Myometrial cell (primary cell): ENCODE measurements at places on chromosomes 6 and 20. TPM values are rescaled to one million over a fixed set of nuclear protein-coding genes. Genes with fewer than 3 reads are reported as not detected.

Gene RAET1L
- total RNA-seq, result not detected in 2 replicates

Gene OPRL1
- total RNA-seq, result 3.2 and 3.5 TPM in 2 replicates

Gene SLC17A4
- total RNA-seq, result not detected in 2 replicates

Gene GNAS-AS1
- total RNA-seq, result 0.53 TPM in 1 of 2 replicates, not detected in the other

Gene SGK2
- 0.18 TPM in 1 of 2 replicates, not detected in the other for total RNA-seq

Gene EDN1
- total RNA-seq, result under 0.01 and 0.29 TPM in 2 replicates

Gene IPCEF1
- total RNA-seq, result 1.7 TPM in 1 of 2 replicates, not detected in the other

Gene BMP7
- not detected in 2 replicates for total RNA-seq

Gene EFCAB8
- not detected in 2 replicates for total RNA-seq

Gene SEL1L2
- not detected in 2 replicates for total RNA-seq

Gene MUCL3
- not detected in 2 replicates for total RNA-seq

Gene MDFI
- total RNA-seq, result 0.86 TPM in 1 of 2 replicates, not detected in the other

Gene EMILIN3
- total RNA-seq, result under 0.01 TPM in 2 replicates

Gene WFDC10B
- not detected in 2 replicates for total RNA-seq

Gene TJAP1
- 21.4 and 38.6 TPM in 2 replicates for total RNA-seq

Gene SULF2
- total RNA-seq, result 20.8 and 22.7 TPM in 2 replicates

Gene THEMIS
- not detected in 2 replicates for total RNA-seq

Gene TCF21
- under 0.01 and 0.58 TPM in 2 replicates for total RNA-seq

Gene KCNK15
- not detected in 2 replicates for total RNA-seq

Gene SLC2A10
- total RNA-seq, result 35.5 and 41.8 TPM in 2 replicates

Gene POM121L2
- total RNA-seq, result not detected in 2 replicates

Gene TMX4
- 42.7 and 46.8 TPM in 2 replicates for total RNA-seq

Gene RAMACL
- total RNA-seq, result not detected in 2 replicates

Gene CDSN
- not detected in 2 replicates for total RNA-seq

Gene SNRNP48
- total RNA-seq, result 3.2 and 4.1 TPM in 2 replicates

Gene SLC16A10
- not detected in 2 replicates for total RNA-seq

Gene LKAAEAR1
- not detected in 2 replicates for total RNA-seq

Gene PPP1R16B
- not detected in 2 replicates for total RNA-seq

Gene WFDC12
- not detected in 2 replicates for total RNA-seq

Gene RAB23
- total RNA-seq, result 26.8 and 40.6 TPM in 2 replicates

Gene HLA-DOA
- total RNA-seq, result not detected in 2 replicates

Gene DEFB114
- total RNA-seq, result not detected in 2 replicates

Gene YIPF3
- 145 and 164 TPM in 2 replicates for total RNA-seq

Gene LAMA4
- total RNA-seq, result 128 and 138 TPM in 2 replicates

Gene TREM2
- not detected in 2 replicates for total RNA-seq

Gene SPATA25
- total RNA-seq, result not detected in 2 replicates

Gene ASIP
- not detected in 2 replicates for total RNA-seq
